ENCODE measurements at places on chromosomes 2 and 18. TPM values are rescaled to one million over a fixed set of nuclear protein-coding genes. Genes with fewer than 3 reads are reported as not detected.

NPC1 gene
- 20.9 TPM for polyA plus RNA-seq

AGBL5 gene
- 39.1 TPM for polyA plus RNA-seq

UBE2F gene
- 94.1 TPM for polyA plus RNA-seq

ZC3H6 gene
- 6.1 TPM for polyA plus RNA-seq

TSPYL6 gene
- polyA plus RNA-seq, result not detected

SERPINB3 gene
- polyA plus RNA-seq, result not detected

CRYBA2 gene
- polyA plus RNA-seq, result not detected

SP110 gene
- not detected for polyA plus RNA-seq

RMND5A gene
- polyA plus RNA-seq, result 40.8 TPM

MBOAT2 gene
- 178 TPM for polyA plus RNA-seq

EML6 gene
- polyA plus RNA-seq, result 9.9 TPM

FN1 gene
- polyA plus RNA-seq, result 5.1 TPM

SLC11A1 gene
- 0.04 TPM for polyA plus RNA-seq

TCF7L1 gene
- polyA plus RNA-seq, result 0.14 TPM

HRH4 gene
- 0.12 TPM for polyA plus RNA-seq

APCDD1 gene
- polyA plus RNA-seq, result 1.1 TPM

MOCOS gene
- not detected for polyA plus RNA-seq
